ENCODE measurements at places on chromosomes 1 and 21.

DNA sequence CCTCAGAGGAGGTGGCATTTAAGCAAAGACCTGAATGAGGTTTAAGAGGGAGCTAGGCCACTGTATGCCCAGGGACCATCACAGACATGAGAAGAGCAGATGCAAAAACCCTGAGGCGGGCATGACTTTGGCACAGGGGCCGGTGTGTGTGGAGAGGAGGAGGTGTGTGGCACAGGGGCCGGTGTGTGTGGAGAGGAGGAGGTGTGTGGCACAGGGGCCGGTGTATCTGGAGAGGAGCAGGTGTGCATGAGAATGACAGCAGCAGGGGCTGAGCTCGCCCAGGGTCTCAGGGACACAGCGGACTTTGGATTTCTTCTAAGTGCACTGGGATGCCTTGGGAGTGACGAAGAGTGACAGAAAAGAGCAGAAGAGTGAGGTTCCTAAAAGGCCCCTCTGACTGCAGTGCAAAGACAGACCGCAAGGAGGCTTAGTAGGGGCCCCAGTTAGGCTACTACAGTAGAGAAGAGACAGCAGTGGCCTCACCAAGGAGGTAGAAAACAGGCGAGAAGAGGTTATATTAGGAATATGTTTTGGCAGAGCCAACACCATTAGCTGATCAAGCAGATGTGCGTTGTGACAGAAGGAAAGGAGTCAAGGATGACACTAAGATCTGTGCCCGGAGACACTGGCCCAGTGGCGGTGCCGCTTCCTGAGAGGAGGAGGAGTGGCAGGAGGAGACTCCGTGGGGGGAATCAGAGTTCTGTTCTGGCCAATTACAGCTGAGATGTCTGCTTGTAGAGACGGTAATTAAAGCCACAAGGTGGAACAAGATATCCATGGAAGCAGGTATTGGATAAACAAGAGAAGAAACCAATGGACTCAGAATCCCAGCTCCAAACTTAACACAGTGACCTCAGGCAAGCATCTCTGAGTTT lies 18.4 kb downstream of the ZBTB17 start:
- DNase-seq: no peak

DNA sequence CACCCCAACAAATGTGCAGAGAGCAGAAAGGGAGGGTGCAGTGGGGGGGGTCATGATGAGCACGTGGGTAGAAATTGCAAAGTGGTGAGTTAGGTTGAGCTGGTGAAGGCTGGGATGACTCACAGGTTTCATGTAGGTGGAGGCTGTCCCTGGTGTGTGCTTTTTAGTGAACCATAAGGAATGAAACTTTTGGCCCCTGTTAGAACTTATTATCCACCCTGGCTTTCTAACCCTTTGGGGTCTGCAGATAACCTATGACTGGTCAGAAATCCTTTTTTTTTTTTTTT lies 46.9 kb downstream of the DOP1B start:
- no peak for DNase-seq

GRCh38 chr1:65432918-65433317 lies 12.4 kb downstream of the LEPR start:
- DNase-seq: no peak

DNA sequence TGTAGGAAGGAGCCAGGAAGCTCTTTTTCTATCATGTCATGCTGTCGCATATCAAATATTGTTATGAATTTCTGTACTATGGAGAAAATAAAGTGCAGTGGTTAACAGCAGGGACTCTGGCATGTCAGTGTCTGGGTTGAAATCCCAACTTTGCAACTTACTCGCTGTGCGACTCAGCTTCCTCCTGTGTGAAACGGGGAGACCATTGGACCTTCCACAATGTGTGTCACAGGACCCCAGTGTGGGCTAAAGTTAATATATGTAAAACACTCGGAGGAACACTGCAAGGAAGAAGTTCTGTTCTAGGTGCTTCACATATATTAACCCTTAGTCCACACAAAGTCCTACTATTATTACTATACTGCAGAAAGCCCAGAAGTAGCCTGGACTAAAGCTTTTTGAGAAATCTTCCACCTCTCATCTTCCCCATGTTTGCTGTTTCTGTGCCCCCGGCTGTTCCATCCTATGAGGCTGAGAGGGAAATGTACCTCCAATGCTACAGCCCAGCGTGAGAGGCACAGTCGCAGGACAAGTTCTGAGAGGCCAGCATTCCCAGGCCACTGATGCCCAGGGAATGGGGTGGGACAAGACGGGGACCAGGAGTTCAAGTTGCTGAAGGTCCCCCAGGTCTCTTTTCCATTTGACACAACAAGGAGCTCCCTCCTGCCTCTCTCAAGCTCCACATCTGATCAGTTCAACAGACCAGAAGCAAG lies 1.9 kb downstream of the CHIT1 start:
- DNase-seq: no peak

DNA sequence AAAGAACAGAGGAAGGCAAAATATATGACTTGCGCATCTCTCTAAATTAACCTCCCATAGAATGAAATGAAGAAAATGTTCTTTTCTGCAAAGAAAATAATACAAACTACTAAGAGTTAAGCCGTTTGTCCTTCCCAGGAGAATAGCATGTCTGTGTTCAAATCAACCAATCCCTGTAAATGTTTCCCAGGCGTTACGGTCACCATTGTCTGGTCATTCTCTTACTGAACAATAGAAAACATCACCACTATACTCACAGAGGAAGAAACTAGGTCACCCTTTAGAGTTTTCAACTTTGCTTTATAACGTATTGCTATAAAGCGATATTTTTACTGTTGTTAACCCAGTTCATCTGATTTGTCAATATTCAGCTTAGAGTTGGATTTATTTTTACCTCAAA lies 34.1 kb downstream of the COL11A1 start:
- no peak for DNase-seq

DNA sequence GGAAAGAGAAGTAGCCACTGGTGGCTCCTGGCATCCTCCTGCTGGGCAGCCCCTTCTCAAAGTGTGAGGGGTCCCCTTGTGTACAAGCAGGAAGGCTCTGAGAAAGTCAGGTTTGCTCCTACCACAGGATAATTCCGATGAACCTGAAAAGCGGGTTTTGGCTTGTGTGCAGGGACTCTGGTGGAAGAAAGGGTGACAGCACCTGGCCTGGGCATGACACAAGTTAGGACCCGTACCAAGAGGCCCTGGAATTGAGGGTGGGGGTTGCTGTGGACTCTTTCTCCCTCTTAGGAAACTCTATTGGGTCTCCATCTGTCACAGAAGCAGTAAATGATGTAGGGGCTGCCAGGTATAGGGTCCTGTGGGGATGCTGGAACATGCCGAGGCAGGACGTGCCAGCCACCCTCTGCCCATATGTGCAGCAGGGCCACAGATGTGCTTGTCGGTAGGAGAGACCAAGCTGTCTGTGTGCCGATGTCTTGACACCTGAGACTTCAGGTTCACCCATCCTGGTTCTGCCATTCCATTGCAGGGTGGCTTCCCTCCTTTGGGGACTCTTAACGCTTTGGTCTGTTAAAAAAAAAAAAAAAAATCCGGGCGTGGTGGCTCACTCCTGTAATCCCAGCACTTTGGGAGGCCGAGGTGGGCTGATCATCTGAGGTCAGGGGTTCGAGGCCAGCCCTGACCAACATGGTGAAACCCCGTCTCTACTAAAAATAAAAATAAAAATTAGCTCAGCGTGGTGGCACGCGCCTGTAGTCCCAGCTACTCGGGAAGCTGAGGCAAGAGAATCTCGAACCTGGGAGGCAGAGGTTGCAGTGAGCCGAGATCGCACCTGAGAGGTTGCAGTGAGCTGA lies 9.8 kb downstream of the C1orf35 start:
- DNase-seq: no peak

DNA sequence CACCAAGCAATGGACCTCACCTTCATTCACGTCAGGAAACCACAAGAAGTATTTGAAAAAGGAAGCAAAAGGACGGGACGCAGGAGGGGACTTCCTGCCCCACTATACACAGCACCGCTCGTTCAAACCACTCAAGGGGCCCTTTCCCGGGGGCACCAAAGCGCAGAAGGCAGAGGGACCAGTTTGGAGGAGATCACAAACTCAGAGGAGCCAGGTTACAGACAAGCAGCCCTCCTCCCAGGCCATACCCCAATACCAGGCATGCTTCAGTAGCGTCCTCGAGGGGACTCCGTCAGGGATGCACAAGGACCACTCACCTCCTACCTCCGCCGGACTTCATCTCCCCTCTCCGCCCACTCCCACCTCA lies 685 bp downstream of the CRTC2 start:
- no peak for DNase-seq

DNA sequence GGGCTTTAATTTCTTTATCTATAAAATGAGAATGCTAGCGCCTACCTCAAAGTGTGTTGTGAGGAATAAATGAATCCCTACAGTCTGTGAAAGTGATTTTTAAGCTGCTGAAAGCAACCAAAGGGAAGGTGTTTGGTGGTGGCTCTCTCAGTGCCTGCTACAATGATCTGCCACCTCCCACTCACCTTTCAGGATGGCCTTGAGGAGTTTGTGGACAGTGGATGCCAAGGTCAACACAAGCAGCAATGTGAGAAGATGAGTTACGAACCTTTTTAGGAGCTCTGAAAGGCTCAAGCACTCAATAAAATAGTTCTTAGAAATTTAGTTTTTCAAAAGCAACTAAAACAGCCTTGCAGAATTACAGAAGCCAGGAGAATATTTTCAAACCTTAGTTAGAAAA lies 176.6 kb upstream of the DPT start:
- DNase-seq: no peak

DNA sequence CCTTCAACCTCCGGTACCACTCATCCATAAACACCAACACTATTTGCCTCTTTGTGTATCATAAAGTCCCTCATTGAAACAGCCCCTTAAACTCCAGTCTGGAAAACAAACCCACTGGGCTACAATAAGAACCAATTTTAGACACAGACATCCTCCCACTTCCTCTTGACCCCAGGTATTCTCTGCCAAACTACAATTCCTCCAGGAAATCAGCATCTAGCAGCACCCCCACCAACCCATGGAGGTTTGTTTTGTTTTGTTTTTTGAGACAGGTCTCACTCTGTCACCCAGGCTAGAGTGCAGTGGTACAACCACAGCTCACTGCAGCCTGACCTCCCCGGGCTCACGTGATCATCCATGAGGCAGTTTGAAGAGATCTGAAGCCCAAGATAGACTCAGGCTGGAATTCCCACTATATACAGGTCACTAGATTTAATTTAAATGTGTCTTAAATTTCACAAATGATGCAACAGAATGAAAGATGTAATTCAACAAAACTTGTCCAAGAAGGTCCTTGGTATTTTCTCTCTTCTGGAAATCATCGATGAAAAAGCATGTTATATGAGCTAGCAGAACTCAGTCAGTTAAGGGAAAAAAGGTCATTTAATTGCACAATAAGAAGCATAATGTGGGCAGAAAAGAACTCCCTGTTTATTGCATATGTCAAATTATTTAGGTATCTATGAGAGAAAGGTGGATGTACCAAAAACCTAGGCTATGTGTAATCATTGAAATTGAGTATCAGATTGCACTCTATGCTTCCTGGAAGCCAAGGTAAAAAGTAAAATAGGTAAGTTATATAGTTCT lies 30.3 kb downstream of the TCP10L start:
- no peak for DNase-seq

DNA sequence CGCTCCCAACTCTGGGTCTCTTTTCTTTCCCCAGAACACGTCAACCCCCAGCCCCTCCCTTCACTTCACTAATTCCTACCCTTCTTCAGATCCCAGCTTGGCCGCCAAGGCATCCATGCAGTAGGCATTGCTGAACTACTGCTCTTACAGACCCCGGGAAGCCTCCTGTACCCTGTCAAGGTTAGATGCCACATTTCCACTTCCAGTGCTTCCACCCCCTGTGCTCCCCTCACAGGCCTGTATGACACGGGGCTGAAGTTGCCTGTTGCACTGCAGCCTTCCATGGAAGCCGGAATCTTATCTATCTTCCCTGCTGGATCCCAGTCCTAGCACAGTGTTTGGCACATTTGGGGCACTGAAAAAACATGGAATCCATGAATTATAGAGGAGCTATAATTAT lies 99.0 kb upstream of the SOD1 start:
- DNase-seq: no peak

DNA sequence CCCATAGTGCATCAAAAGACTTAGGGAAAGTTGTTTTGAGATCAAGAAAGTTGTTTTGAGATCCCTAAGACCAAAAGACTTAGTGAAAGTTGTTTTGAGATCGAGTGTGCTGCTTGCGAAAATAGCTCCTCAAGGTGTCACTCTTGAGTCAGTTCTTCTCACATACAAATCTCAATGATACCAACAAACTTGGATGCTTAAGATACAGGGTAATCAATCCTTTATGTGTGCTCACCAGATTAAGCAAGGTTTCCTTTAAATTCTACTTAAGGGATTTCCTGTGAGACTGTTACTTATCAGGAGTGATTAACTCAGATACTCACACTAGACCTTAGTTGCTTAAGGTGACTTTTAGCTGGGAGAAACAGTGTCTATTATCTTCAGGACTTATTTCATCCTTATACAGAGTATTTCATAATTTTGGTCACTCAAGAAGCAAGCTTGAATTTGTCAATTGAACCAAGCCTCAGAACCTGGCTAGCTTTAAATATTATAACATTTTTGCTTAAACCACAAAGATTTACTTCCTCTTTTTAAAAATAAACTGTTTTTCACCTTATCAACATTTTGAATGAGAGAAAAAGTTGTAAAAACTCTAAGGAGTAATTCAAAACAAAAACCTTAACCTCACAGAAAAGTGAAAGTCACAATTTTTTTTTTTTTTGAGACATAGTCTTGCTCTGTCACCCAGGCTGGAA lies 8.0 kb upstream of the RLF start:
- DNase-seq: no peak

DNA sequence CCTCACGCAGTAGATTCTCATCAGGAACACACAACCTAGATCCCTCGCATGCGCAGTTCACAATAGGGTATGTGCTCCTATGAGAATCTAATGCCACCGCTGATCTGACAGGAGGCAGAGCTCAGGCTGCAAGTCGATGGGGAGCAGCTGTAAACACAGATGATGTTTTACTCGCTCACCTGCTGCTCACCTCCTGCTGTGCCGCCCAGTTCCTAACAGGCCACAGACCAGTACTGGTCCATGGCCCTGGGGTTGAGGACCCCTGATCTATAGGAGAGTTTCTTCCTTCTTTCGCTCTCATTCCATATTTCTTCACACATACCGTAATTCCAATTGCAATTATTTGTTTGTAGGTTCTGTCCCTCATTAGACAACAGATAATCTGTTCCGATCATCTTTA lies 103.4 kb downstream of the CLEC20A start:
- no peak for DNase-seq

GRCh38 chr1:162141281-162142054 lies 72.0 kb downstream of the NOS1AP start:
- no peak for DNase-seq

- DNase-seq: no peak
These were observed 45.0 kb upstream of the AIM2 start for GRCh38 chr1:159121526-159121925.

- no peak for DNase-seq
These were observed 14.5 kb upstream of the APP start for GRCh38 chr21:26185021-26185420.

DNA sequence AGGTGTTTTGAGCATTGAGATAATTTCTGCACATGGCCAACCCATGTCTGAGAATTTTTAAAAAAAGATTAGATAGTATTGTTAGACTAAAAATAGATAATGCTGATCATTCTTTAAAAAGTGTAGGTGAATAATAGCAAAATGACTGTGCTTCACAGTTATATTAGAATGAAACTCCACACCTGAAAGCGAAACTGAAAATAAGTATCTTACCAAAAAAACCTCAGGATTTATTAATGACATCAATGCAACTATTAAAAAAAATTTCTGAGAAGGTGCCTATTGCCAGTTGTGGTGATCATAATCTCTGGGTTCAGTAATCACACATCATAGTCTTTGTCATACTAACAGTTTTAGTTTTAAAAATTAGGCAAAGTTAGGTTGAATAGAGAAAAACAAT lies 36.5 kb downstream of the PLA2G4A start:
- DNase-seq: no peak

GRCh38 chr1:6584126-6585080 lies 4.6 kb downstream of the ZBTB48 start:
- no peak for DNase-seq
